ENCODE measurements at places on chromosomes 13 and 19.

DNA sequence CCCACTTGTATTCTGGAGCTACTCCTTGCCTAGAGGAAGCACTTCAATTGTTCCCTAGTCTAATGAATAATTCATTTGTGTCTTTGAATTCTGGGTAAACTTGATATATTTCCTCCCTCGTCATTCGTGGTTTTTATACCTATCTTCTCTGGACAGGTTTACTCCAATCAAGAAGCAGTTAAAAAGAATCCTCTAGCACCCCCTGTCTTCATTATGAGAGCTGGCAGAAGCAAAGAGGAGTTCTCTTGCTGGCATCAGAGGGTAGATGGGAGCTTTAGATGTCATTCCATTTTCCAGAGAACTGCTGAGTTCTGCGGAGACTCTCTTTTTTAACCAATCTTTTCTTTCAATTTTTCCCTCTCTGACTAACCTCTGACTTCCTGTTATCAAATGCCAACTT is 627.7 kb downstream of the FGF9 start:
- no peak for DNase-seq

DNA sequence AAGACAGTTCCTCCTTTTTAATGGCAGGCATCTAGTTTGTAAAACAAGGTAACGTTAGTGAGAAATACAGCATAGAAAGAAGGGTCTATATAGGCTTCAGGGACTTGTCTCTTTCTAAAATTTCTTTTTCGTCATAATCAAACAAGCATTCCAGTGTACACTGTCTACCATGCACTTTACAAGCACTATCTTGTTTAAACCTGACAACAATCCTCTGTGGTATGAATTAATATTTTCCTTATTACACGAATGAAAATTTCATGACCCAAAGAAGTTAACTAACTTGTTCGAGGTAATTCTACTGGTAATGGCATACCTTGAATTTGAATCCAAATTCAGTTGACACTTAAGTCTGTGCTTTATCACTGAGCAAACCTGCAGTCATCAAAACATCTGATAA is 399.7 kb upstream of the NBEA start:
- DNase-seq: no peak

GRCh38 chr13:51794964-51795363 is 9.0 kb downstream of the DHRS12 start:
- no peak for DNase-seq

GRCh38 chr19:11535792-11536595 is 2.7 kb upstream of the CNN1 start:
- peak; percentile 89 for DNase-seq

Data from LoVo (cell line).